PC-3 (cell line): ENCODE measurements at places on chromosomes 3 and 15.
A peak's percentile ranks its signal among the peaks of the same experiment; 100 is the strongest.

GRCh38 chr3:133213937-133214336 is 175.7 kb downstream of the TMEM108 start:
- no peak for DNase-seq

DNA sequence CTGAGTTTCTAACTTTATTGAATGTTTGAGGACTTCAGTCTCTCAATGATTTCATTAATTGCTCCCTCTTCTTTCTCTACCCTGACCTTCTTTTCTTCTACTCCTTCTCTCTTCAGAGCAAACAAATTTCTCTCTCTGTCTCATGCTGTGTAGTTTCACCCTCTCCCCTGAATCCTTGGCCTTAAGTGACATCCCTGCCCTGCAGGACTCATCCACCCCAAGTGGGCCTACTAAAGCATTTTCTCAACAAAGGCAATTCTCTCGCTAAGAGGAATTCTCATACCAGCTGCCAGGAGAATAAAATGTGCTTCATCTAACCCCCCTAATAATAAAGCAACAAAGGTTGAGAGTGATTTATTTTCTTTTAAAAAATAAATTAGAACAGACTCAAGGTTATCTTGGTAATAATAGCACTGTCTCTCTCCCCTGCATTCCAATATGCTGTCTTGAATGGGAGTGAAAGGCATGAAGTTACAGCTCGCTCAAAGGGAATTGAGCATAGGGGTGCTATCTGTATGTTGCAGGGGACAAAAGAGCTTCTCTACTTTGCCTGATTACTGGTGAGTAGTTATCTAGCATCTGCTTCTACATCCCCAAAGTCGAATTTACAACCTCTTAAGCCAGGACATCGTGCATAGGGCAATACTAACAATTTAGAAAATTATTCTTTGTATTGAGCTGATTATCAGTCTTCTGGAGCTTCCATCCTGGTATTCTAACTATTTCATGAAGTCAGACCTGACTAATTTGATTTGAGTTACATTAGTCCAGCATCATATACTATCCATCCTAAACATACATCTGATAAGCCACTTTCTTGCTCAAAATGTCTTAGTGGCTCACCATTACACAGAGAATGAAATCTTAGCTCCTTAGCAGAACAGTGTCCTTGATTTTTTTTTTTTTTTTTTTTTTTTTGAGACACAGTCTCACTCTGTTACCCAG is 76.9 kb upstream of the DNAJC19 start:
- DNase-seq = no peak

DNA sequence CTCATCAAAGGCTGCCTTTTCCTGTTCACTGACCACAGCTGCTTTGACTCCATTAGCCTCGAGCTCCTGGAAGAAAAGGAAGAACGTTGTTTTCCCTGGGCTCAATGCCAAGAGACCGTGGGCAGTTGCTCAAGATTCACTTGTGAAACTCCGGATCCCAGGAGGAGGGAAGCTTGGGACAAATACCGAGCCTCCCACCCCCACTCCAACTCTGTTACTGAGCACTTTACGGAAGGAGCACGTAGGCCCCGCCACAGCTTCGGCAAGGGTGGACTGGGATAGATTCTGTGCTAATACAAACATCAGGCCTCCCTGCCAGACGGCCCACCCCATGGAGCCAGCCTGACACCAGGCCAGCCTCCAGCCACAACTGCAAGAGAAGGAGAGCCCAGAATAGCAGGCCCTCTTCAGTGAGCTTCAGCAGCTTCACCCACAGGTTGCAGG is 10.8 kb upstream of the FANCD2 start:
- DNase-seq = peak; percentile 75

DNA sequence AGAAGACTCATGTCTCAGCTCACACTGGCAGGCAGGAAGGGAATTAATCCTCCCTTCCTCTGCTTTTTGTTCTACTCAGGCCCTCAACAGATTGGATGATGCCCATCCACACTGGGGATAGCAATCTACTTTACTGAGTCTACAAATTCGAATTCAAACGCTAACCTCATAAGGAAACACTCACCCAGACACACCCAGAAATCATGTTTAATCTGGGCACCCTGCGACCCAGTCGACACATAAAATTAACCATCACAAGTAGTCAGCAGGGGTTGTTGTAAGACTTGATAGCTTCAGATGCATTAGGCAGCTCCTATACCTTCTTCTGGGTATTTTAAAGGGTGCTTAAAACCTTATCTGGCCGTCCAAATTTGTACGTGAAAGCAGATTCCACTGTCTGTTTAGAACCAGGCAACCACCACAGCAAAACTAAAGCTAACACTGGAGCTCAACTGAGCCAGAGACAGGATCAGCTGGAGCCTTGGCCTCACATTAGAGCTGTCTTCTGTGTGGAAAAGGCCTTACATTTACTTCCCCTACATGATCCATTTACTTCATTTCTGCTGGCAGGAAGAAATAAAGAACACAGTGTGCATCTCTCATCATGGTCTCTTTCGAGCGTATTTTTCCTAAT is 407.3 kb upstream of the PPP2R3A start:
- DNase-seq = no peak

GRCh38 chr3:128782282-128783146 is 56.5 kb downstream of the RAB7A start:
- no peak for DNase-seq

- no peak for DNase-seq
These were observed 42.3 kb upstream of the VGLL3 start for GRCh38 chr3:87033205-87033604.

- DNase-seq = no peak
These were observed 5.8 kb downstream of the ACKR2 start for GRCh38 chr3:42814914-42815507.
